ENCODE measurements at places on chromosomes 2 and 18.

GRCh38 chr2:8671176-8671575 is 10.7 kb upstream of the ID2 start:
- no peak for DNase-seq

DNA sequence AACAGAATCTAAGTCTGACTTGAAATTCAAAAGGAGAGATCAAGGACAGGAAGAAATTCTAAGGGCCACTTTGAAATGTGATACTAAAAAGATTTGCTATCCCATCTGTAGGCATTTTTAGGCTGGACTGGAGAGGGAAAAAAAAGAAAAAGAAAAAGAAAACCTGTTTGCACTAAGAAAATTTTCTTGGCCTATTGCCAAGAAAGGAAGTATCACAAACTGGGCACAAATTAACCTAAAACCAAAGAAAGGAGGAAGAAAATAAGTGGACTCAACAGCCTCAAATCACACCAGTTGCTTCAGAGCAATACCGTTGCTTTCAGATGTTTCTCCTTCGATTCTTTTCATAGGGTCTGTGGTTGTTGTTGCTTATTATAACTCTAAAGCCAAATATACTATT is 287.9 kb upstream of the VRK2 start:
- DNase-seq = no peak

DNA sequence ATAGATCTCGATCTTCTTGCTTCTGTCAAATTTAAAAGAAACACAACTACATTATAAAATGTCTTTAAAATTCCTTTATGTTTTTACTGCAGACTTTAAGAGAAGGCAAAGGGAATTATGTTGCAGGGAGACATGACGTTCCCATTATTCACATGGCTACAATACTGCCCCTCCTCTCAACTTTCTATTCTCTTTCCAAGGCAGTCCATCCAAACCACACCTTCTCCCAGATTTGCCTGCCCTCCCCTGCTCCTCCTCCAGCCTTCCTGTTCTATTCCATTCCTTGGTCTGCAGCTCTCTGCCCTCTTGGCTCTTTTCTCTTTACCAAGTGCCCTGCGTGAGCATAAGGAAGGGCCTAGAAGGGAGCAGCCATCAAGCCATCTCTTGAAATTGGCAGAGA is 61.3 kb downstream of the NABP1 start:
- DNase-seq = no peak

DNA sequence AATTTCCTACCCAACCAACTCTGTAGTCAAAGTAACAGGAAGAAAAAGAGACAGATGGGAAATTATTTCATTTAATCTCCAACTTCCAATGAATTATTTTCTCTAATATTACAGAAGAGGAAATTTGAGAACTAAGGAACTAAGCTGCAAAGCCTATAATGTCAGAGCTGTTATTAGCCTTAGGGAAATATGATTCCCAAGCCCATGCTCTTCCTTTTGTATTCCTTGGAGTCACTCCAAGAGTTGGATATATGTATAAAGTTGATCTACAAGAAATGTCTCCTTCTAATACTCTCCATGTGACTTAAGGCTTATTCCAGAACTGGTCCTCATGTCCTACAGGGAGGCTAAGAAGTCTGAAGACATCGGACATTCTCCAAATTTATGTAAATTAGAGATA is 31.6 kb upstream of the VWC2L start:
- no peak for DNase-seq

DNA sequence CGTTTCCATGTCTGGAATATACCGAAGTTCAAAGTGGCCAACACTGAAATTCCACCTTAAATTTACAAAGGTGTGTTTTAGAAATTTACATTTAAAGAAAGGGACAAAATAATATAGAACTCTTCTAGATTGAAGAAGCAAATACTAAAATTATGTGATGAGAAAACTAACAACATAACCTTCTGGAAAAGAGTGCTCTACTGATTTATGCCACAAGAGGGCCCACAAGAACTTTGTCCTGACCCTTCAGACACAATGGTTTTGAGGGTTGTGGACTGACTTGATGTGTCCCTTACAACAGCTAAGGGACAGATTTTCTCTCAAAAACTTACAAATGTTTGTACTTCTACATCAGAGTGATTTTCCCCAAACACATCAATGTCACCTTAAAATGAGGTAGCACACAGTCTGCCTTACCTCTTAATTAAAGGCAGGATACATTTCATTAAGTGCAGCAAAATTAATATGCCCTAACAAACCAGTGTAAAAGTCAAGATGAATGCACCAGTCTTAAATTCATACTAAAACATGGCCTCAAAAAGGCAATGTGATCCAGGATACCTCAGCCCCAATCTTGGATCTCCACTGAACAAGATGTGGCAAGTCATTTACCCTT is 36.2 kb downstream of the EIF2AK3 start:
- peak; percentile 77 for DNase-seq

DNA sequence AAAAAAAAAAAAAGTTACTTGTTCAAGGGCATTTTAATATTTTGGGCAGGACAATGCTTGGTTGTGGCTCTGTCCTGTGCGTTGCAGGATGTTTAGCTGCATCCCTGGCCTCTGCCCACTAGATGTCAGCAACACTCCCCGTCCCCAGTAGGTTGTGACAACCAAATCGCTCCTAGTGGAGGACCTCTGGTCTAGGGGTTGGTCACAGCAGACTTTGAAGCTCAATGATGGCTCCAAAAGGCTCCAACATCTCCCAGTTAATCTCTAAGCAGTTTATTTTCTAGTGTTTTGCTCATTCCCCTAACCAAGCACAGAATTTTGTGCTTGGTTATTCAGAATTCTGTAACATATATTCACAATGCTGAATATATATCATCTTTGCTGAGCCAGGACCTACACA is 67.0 kb downstream of the CHRNA1 start:
- DNase-seq = peak; percentile 52

- no peak for DNase-seq
Measured at GRCh38 chr2:45765007-45765727, 113.7 kb downstream of the PRKCE start.

DNA sequence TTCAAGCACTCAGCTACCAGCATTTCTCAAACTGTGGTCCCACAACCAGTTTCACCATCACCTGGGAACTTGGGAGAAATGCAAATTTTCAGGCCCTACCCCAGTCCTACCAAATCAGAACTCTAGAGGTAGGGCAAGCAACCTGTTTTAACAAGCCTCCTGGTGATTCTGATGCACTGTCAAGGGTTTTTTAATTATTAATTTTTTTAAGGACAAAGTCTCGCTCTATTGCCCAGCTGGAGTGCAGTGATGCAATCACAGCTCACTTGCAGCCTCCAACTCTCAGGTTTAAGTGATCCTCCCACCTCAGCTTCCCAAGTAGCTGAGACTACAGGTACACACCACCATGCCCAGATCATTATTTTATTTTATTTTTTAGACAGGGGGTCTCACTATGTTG is 7.8 kb downstream of the ACMSD start:
- no peak for DNase-seq

DNA sequence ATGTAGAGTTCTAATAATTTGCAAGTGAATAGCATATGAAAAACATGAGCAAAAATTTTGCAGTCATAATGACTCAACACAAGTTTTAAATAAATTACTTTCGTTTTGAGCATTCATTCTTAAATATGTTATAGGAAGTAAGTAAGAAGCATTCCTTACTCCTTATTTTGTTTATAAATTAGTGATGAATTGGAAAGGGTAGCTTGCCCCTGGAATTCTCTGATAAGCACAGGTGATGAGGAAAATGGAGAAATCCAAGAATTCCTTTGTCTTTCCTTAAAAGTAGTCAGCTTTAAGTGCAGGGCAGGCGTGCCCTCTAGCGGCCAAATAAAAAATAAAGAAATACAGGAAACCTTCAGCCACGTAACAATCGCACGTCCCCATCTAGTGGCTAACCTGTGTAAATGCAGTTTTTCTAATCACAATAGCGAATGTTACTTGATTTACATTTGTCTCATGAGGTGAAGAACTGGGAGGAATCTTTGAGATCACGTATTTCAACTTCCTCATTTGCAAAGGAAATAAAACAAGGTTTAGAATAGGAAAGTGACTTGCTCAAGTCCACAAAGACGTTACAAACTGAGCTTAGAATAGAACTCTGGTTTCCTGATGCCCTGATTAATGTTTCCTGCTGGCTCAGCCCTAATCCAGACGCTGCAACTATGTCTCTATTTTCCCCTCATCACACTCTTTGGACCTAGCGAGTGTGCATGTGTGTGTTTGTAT is 47.2 kb upstream of the ZNG1B start:
- peak; percentile 84 for DNase-seq

- DNase-seq = no peak
Measured at GRCh38 chr2:21019678-21020021, 24.2 kb downstream of the APOB start.

DNA sequence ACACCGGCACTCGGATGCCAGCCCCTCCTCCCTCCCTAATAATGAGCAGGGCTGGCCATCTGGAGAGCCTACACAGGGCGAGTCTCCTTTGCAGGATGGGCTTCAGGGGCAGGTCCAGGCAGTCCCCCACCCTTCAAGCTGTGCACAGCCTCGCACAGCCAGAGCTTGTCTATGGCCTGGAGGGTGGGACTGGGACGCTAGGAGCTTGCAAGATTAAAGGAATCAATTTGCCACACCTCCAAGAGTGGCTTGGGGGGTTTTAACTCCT is 43.9 kb upstream of the OTOF start:
- no peak for DNase-seq

GRCh38 chr2:67313536-67313935 is 83.6 kb upstream of the ETAA1 start:
- DNase-seq = no peak

GRCh38 chr2:180694445-180695421 is 285.7 kb upstream of the UBE2E3 start:
- DNase-seq = no peak

DNA sequence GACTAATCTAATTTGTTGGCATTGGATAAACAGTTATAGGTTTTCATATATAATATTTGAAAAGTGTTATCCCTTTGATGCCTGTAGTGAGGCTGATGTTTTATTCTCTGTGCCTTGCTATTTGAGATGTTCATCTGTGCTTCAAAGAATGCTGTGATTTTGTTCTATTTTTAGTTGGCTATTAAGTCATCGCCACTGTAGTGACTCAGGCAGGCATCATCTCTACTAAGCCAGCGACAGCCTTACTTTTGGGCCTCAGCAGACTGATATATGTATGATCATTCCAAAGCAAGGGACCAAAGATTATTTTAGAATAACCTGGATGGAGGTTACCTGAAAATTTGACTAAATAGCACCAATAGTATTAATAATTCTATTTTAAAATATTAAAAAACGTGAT is 1674.5 kb upstream of the NXPH2 start:
- DNase-seq = no peak

GRCh38 chr18:79765491-79766245 is 32.1 kb upstream of the KCNG2 start:
- DNase-seq = no peak

DNA sequence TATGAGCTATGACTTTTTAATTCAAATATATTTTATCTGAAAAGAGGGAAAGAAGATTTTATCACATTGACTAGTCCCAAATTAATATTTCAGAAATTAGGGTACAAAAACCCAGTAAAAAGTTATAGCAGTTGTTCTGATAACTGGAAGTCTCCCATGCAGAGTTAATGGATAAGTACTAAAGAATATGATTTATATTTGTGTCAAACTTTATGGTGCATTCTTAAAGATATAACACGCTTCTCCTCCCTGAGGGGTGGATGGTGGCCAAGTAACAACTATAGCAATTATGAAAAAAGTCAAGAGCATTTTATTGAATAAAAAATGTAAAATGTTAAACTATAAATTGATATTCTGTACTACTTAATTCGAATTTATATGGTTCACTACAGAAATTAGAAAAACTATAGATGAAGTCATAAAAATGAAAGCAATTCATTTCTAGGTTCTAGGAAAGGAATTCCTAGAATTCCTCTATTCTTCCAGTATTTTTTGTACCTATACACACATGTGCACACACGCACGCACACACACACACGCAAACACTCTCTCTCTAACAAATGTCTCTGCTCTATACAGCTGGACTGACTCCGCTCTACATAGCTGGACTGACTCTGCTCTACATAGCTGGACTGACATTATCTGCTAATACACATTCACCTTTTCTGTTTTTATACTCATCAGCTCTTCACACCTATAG is 111.3 kb downstream of the PRELID3A start:
- no peak for DNase-seq

DNA sequence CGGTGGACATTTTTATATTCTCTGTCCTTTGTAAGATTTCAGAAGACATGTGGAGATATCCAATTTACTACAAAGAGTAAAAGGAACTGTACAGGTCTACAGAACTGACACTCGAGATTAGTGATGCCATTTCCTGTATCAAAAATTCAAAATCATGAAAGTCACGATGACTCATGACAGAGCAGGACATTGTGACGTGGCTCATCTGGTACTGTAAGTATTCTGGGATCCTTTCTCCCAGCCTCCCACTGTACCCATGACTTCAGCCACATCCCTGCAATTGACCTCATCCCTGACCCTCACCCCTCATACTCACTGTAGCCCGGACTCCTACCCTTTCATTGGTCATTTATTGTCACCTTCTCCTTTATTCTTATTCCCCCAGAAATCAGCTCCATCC is 736.5 kb downstream of the EPHA4 start:
- DNase-seq = no peak

- DNase-seq = no peak
Measured at GRCh38 chr2:234983011-234983726, 31.4 kb downstream of the SH3BP4 start.

GRCh38 chr2:160372010-160372356 is 121.6 kb downstream of the RBMS1 start:
- DNase-seq = no peak

DNA sequence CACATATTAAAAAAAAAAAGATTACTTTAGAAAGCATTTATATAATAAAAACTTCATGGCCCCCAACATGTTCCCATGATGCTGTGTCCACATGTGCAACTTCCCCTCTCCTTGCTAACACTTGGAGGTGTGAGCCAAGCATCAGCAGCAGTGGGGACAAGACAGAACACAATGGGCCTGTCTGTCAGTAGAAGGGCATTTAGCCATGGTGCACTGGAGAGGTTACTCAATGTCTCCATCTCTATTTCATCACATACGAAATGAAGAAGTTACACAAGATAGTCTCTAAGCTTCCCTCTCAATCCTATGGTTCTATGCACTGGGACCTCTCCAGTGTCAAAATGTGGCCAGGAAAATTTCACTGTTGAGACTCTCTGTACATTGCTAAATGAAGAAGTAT is 2.5 kb downstream of the VIT start:
- no peak for DNase-seq

GRCh38 chr2:143356336-143356735 is 227.1 kb downstream of the ARHGAP15 start:
- no peak for DNase-seq

DNA sequence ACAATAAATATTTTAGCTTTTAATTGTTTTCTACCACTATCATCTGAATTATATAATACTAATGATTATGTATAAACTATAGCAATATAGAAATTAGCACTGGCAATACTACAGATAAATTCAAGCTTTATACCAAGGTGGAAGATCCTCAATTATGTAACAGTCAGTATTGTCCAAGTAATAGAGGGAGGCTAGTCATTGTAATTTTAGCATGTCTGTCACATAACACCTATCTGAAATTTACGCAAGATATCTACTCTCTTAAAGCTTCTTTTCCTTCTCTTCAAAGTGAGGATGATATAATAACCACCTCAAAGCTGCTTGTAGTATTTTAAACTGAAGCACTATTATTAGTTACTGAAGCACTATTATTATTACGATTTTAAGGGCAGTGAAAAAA is 12.2 kb downstream of the KCNJ3 start:
- peak; percentile 63 for DNase-seq
